T-helper 17 cell (primary cell): ENCODE measurements at places on chromosomes 6 and 20.

- peak overlapping the region; percentile 94 for H3K27ac ChIP-seq
- H3K27me3 ChIP-seq: no peaks in the 10 kb centered on the region
- DNase-seq: no peak
- peaks cover 72% of the 10 kb centered on the region for H3K4me1 ChIP-seq
- peak overlapping the region; percentile 89 for H3K4me3 ChIP-seq
Observed at GRCh38 chr6:149336609-149336928, 19.1 kb downstream of the TAB2 start.

DNA sequence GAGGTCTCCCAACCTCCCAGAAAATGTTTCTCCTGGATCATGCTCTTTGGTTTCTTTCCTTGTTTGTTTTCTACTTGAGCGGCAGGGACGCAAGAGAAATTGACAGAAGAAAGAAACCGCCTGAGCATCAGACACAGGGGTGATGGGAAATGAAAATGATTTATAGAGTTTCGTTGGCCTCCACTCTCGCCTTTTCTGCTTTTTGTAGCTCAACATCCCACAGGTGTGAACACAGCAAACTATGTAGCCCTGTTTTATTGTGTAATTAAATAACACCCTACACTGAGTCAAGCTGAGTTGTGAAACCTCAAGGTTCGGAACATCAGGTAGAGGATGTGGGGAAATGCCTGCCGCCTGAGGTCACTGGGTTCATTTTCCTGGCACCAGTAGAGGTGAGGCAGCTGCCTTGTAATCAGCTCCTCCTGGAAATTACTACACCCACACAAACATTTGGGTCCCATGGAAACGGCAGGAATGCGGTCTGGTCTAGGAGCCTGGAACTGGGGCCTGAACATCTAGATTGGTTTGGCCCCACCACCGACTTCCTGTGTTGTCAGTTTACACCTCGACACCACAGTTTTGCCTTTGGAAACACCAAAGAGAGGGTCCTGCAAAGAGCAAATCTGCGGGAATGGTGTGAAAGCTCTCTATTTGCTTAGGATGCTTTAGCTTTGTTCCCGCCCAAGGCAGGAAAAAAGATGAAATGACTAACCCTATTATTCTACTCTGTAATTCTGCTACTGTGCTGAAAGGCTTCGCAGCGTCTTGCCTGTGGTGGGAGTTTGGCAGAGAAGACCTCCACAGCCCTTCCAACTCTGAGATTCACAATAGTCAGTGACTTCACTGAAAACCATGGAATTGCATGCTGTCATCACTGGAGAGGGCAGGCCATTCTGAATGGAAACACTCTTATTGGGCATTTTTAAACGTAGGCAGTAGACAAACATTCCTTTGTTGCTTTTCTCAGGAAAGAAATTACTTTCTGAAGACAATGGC lies 53.0 kb downstream of the ADAT2 start:
- H3K27me3 ChIP-seq: peaks cover 19% of the 10 kb centered on the region
- peak overlapping the region; percentile 45 for H3K27ac ChIP-seq
- peaks cover 24% of the 10 kb centered on the region for H3K4me1 ChIP-seq
- DNase-seq: no peak
- H3K4me3 ChIP-seq: no peak overlapping the region
- H3K36me3 ChIP-seq: peaks cover 3% of the 10 kb centered on the region

DNA sequence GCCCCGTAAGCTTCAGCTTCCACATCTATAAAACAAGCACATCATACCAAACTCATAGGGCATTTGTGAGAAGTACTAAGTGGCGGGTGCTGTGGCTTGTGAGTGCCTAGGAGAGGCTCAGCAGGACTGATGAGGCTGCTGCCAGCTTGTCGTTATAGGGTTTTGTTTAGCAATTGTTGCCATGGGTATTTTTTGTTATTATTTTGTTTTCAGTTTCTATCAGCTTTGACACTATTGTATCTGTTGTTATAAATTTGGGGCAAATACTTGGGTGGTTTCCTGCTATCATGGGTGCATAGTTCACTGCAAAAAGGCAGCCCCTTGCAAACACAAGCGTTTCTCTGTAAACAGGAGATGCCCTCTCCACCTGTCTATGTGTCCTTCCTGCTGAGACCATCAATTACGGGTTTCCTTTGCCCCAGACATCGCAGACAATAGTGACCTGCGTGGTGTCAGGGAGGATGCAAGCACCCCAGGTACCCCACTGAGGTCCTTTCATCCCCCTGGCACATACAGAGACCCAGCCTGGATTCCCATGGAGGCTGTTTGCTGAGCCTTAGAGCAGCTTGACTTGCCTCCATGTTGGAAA lies 3.1 kb upstream of the CCDC167 start:
- H3K27ac ChIP-seq: peak overlapping the region; percentile 100
- peak; percentile 71 for DNase-seq
- no peaks in the 10 kb centered on the region for H3K27me3 ChIP-seq

- H3K4me3 ChIP-seq: no peak overlapping the region
- DNase-seq: no peak
- H3K36me3 ChIP-seq: no peaks in the 10 kb centered on the region
- H3K27me3 ChIP-seq: no peaks in the 10 kb centered on the region
- peaks cover 14% of the 10 kb centered on the region for H3K4me1 ChIP-seq
Observed at GRCh38 chr20:45322952-45323383, 14.9 kb upstream of the MATN4 start.

DNA sequence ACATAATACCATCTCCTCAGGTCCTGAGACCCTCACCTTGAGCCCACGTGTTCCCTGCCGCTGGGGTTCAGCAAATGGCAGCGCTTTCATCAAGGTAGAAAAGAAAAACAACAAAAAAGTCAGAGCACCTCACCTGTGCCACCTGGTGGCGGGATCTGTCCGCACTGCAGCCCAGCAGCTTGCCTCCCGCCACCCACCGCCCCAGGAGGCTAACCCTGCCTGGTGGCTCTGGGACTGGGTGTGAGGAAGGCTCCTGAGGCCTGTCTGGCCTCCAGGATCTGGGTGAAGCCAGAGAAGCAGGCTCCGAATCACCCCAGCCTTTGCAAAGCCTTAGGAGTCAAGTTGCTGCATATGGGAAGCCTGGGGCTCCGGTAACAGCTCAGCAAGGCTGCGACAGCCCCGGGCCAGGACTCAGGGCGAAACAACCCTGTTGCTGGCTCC lies 270.8 kb downstream of the BMP7 start:
- DNase-seq: no peak
- no peaks in the 10 kb centered on the region for H3K4me1 ChIP-seq
- H3K27ac ChIP-seq: no peak overlapping the region
- no peak overlapping the region for H3K4me3 ChIP-seq

GRCh38 chr20:43749734-43750294 lies 23.0 kb upstream of the GTSF1L start:
- peaks cover 31% of the 10 kb centered on the region for H3K27me3 ChIP-seq
- no peak overlapping the region for H3K4me3 ChIP-seq
- peak overlapping the region; percentile 51 for H3K27ac ChIP-seq
- peak; percentile 87 for DNase-seq

DNA sequence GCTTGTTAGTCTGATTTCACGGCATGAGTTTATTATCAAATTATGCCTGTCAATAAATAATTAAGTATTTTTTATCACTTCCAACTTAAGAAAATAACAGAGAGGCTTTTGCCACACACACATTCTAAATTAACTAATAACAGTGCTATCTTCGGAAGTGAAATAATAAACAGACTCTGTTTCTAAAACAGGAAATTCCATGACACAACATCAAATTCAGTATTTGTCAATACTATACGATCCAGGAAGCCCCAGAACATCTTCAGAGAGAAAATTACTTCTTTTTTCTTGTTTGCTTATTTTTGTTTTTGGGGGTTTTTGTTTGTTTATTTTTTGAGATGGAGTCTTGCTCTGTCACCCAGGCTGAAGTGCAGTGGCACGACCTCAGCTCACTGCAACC lies 150.7 kb upstream of the PRDM1 start:
- H3K36me3 ChIP-seq: no peaks in the 10 kb centered on the region
- no peak for DNase-seq
- no peaks in the 10 kb centered on the region for H3K4me1 ChIP-seq
- no peak overlapping the region for H3K27ac ChIP-seq
- no peak overlapping the region for H3K4me3 ChIP-seq

DNA sequence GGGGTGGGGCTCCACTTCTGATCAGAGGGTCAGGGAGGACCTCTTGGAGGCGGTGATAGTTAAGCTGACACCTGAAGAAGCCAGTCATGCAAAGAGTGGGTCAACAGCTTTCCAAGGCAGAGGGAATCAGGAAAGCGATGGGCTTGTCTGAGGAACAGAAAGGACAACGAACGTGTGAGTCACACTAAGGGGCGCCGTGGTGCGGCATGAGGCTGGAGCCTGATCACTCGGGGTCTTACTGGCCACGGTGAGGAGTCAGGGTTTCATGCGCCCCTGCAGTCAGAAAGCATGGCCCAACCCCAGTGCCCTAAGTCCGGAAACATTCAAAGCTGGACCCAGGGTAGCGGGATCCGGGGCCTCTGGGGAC lies 50.6 kb upstream of the SLC32A1 start:
- H3K36me3 ChIP-seq: no peaks in the 10 kb centered on the region
- H3K4me1 ChIP-seq: peaks cover 13% of the 10 kb centered on the region
- peaks cover 48% of the 10 kb centered on the region for H3K27me3 ChIP-seq
- no peak overlapping the region for H3K27ac ChIP-seq
- DNase-seq: no peak

- no peaks in the 10 kb centered on the region for H3K36me3 ChIP-seq
- no peaks in the 10 kb centered on the region for H3K27me3 ChIP-seq
- no peak for DNase-seq
- H3K27ac ChIP-seq: peak overlapping the region; percentile 100
- H3K4me1 ChIP-seq: peaks cover 41% of the 10 kb centered on the region
Observed at GRCh38 chr6:137821491-137821890, 45.6 kb upstream of the TNFAIP3 start.

- peak overlapping the region; percentile 86 for H3K27ac ChIP-seq
- H3K27me3 ChIP-seq: no peaks in the 10 kb centered on the region
- peak overlapping the region; percentile 21 for H3K4me3 ChIP-seq
- H3K4me1 ChIP-seq: peaks cover 27% of the 10 kb centered on the region
- DNase-seq: no peak
Observed at GRCh38 chr6:157099912-157100593, 223.3 kb downstream of the TMEM242 start.

DNA sequence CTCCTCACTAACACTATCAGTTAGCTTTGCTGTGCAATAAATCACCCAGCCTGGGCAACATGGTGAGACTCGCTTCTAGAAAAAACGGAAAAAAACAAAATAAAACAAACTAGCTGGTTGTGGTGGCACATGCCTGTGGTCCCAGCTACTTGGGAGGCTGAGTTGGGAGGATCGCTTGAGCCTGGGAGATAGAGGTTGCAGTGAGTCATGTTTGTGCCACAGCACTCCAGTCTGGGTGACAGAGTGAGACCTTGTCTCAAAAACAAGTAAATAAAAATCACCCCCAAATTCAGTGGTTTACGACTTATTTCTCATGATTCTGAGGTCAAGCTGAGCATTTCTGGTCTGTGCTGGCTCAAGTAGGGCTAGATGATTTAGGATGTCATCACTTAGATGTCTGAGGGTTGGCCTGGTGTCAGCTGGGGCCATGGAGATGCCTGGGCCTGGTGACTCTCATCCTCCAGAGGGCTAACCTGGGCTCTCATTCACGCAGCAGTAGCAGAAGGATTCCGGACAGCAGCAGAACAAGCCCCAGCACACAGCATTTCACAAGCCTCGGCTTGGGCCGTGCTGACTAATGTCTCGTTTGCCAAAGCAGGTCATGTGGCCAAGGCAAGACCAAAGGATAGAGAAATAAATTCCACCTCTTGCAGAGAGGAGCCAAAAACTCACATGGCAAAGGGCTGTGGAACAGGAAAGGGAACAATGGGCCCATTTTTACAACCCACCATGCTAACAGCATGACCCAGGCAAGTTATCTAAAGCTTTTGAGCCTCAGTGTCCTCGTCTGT lies 32.5 kb downstream of the MGME1 start:
- H3K27ac ChIP-seq: no peak overlapping the region
- H3K27me3 ChIP-seq: peaks cover 20% of the 10 kb centered on the region
- peaks cover 8% of the 10 kb centered on the region for H3K4me1 ChIP-seq
- no peak overlapping the region for H3K4me3 ChIP-seq
- DNase-seq: no peak
- peaks cover 6% of the 10 kb centered on the region for H3K36me3 ChIP-seq

GRCh38 chr6:84842525-84843166 lies 78.2 kb upstream of the TBX18 start:
- no peaks in the 10 kb centered on the region for H3K4me1 ChIP-seq
- H3K36me3 ChIP-seq: no peaks in the 10 kb centered on the region
- H3K4me3 ChIP-seq: no peak overlapping the region
- H3K27ac ChIP-seq: no peak overlapping the region

DNA sequence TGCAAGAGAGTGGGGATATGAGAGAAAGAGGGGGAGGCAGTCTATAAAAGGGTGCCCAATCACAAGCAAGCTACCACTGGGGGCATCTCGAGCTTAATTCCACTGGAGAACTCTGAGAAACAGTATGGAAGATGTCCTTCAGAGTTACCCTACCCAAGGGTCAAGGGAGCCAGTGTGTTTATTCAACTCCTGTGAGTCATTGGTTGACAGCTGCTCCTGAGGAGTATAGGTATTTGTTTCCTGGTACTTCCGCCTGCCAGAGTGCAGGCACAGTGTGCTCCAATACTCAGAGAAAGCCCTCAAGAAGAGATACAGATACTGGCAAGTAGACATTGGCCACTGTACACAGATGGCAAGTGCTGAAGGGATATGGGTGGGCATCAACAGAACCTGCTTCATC lies 49.5 kb downstream of the ARHGAP40 start:
- H3K36me3 ChIP-seq: no peaks in the 10 kb centered on the region
- DNase-seq: no peak
- H3K27ac ChIP-seq: no peak overlapping the region
- no peak overlapping the region for H3K4me3 ChIP-seq
- H3K27me3 ChIP-seq: peaks cover 30% of the 10 kb centered on the region
- H3K4me1 ChIP-seq: peaks cover 6% of the 10 kb centered on the region

- no peak for DNase-seq
- H3K4me1 ChIP-seq: peaks cover 31% of the 10 kb centered on the region
- no peaks in the 10 kb centered on the region for H3K36me3 ChIP-seq
- H3K27ac ChIP-seq: peak overlapping the region; percentile 66
- peaks cover 4% of the 10 kb centered on the region for H3K27me3 ChIP-seq
- no peak overlapping the region for H3K4me3 ChIP-seq
Observed at GRCh38 chr6:45837541-45838200, 178.0 kb downstream of the CLIC5 start.
